SW 1271 (cell line): ENCODE measurements at places on chromosomes 12 and 14.

DNA sequence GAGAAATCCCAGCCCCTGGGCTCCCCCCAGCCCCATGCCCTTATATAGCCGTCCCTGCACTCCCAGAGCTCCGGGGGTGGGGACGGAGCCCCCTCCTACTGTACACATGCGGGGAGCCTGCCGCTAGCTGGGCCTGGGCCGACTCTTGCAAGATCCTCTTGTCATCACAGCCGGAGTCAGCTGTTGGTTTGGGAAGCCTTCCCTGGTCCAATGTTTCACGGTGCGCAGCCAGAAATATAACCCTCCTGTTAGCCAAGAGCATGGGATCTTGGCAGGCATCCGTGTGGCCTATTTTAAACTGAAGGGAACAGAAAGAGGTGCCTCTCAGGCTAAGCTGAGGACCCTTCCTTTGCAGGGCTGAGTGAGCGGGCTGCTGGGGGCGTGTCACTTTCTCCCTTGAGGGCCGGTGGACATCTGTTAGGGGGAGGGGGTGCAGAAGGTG is 175.3 kb downstream of the TSPAN9 start:
- DNase-seq = no peak

DNA sequence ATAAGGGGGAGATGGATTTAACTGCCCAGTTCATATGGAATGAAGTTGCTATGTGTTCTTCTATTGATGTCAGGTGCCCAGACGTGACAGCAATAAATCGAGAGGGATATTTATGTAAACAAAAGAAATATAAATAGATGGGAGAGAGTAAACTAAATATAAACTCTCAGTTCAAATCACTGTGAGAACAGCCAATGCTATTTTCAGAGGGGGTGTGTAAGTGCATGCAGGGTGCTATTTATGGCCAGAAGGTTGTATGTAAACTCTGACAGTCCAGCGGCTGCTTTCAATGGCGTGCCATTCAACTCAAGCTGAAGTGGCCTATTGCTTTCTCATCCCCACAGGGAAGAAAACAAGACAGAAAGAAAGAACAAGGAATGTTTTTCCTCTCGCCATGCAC is 127.2 kb downstream of the KCNA5 start:
- DNase-seq = no peak

GRCh38 chr14:39113685-39114072 is 444 bp upstream of the GEMIN2 start:
- DNase-seq = no peak

- no peak for DNase-seq
Measured at GRCh38 chr14:55938249-55938791, 179.9 kb upstream of the PELI2 start.

DNA sequence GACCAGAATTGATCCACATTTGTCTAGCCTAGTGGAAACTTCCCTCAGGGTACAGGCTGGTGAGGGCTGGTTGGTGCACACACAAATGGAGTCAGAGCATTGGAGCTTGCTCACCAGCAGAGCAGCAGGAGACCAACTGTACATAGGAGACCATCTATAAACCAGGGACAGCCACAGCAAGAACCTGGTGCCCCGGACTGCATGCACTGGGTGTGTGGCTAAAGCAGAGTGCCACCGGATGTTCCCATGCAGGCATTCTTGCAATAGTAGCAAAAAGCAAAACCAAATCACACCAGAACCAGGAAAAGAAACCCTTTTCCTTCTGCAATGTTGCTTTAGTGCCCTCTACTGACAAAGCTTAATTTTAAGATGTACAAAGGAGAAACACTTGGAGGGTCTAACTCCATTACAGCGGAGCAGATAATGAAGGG is 136.4 kb downstream of the MDGA2 start:
- DNase-seq = no peak
